Neural crest cell (in vitro differentiated cells): ENCODE measurements at places on chromosomes 12 and 14.

DNA sequence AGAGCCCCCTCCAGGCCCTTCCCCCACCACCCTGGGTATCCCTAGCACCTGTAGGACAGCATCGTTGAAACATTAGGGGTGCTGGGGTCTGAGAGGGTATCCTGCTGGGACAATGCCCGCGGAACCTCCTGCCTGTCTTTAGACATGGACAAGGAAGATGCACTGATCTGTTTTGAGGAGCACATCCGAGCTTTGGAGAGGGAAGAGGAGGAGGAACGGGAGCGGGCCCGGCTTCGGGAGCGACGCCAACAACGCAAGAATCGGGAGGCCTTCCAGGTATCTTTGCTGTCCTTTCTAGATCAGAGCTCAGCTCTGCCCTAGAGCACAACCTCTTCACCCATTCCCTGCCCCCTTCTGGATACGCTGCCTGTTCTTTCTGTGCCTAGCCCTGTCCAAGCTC is 13.2 kb downstream of the PRPF40B start:
- DNase-seq: no peak

DNA sequence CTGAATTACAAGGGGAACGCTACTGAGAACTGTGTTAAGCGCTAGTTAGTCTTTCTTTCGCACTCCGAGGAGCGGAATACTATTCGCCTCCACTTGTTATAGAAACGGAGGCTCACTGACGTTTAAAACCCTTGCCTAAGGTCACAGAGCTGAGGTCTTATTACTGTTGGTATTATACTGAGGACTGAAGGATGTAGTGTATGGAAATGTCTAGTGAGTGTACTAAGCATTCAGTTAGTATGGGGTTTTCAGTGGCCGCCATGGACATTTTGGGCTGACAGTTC is 826 bp downstream of the ACADS start:
- no peak for DNase-seq

DNA sequence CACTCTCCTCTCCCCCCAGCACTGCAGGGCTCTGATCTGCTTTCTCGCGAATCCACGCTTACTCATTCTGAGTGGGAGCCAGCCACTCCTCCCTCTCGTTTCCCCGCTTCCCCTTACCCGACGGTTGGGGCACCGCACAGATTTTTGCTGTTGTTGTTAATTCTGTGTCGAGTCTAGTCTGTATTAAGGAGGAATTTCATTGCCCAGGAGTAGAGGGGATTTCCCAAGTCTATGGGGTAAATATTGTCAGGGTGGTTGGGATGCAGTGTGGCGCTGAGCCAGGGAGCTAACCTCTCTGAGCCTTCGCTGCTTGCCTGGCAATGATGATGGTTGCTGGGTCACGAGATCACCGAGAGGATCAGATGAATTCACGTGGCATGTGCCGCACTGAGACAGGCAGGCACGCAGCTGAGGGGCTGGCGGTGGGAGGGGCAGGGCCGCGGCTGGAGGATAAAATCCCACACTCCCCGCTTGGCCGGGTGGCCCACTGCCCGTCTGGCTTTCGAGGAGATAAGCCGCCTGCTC is 18.5 kb downstream of the NCOR2 start:
- no peak for DNase-seq

- no peak for DNase-seq
Measured at GRCh38 chr12:59191372-59191771, 271.1 kb upstream of the LRIG3 start.
